ENCODE measurements at places on chromosomes 12 and 14.

DNA sequence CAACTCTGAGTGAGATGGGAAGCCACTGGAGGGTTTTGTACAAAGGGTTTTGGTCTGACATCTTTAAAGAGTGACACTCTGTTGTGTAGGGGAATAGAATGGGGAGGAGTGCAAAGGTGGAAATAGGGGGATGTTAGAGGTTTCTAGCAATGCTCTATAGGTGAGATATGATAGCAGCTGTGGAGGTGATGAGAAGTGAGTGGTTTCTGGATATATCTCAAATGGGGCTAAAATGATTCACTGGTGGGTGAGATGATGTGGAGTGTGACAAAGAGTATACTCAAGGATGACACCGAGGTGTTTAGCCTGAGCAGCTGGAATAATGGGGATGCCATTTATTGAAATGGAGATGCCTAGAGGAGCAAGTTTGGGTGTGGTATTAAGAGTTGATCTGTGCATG is 426.4 kb downstream of the PCNX1 start:
- no peak for DNase-seq

GRCh38 chr12:113244047-113244460 is 22.8 kb downstream of the TPCN1 start:
- peak; percentile 78 for DNase-seq

GRCh38 chr14:87712396-87713090 is 280.4 kb downstream of the GALC start:
- no peak for DNase-seq

DNA sequence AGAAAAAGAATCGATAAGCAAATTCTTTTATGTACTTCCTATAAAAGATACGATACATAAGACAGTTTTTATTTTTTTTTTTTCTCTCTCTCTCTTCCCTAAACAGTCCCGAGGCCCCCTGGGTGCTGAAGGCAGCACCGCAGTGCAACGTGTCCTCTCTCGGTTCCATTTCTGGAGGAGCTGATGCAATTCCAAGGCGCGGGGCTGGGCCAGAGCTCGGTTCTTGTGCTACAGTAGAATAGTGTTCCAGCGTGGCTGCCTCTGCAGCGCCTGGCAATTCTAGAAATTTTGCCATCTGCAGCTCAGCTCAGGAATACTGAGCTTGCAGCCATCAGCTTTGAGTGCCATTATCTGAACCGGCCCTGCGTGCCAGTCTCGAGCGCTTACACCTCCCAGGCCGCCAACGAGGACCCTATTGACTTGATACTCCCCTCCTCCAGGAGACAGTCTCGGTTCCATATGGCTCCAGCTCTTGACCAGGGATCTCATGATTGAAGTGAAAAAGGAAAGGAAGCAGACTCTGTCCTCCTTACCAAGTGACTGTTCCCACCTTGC is 630 bp downstream of the ALDH1L2 start:
- peak; percentile 60 for DNase-seq

- DNase-seq: no peak
Observed at GRCh38 chr14:49049711-49050110, 536.5 kb downstream of the RPS29 start.

DNA sequence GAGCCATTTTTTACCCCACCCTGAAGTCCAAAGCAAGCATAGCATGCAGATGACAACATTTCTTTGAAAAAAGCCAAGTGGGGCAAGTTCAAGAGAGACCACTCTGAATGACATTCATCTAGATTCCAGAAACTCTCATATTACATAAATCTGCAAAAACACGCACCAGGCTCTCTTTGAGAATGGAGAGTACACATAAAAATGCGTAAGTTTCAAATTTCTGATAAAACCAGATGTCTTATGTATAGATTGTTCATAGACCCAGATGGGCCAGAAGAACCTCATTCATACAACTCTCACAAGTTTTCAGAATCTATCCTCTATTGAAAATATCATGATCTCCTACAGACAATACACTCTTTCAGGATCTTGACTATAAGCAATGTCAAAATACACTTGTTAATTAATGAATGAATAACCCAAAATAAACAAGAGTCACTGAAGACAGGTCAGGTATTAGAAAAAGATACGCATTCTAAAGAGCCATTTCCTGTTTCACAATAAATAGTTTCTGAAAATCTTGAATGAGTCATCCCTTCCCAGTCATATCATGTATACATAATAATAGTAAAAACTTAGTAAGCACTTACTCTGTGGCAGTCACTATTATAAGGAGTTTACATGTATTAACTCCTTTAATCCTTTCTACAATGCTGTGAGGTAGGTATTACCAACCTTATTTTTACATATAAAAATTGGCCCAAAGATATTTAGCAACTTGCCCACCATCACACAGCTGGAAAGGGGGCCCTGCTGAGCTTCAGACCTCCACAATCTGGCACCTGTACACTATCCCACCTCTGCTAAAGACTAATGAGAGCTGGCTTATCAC is 72.0 kb downstream of the PPP2R5E start:
- no peak for DNase-seq

DNA sequence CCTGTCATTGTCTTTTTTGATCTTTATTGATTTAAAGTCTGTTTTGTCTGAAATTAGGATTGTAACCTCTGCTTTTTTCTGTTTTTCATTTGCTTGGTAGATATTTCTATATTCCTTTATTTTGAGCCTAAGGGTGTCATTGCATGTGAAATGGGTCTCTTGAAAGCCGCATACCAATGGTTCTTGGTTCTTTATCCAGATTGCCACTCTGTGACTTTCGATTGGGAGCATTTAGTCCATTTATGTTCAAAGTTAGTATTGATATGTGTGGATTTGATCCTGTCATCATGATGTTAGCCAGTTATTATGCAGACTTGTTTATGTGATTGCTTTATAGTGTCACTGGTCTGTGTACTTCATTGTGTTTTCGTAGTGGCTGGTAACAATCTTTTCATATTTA is 29.8 kb upstream of the PLBD1 start:
- DNase-seq: no peak

- no peak for DNase-seq
Observed at GRCh38 chr14:23047751-23048693, 6.0 kb downstream of the PSMB11 start.

DNA sequence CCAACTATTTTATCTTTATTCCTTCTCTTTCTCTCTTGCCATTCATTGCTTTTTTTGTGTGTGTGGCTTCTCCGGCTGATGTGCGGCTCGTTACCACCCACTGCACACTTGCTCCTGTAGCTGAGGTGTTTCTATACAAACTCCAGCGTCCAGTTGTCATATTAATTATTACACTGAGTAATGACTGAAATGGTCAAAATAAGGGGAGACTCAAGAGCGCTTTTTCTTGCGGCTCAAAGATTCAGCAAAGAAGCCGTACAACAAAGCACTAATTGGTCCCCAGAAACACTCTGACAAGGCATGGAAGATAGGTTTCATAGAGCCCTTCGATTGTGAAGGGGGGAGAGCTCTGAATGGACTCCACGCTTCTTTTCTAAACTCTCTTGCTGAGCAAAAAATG is 5.6 kb upstream of the ASCL1 start:
- no peak for DNase-seq

GRCh38 chr14:100765296-100765695 is 38.6 kb downstream of the DLK1 start:
- no peak for DNase-seq

DNA sequence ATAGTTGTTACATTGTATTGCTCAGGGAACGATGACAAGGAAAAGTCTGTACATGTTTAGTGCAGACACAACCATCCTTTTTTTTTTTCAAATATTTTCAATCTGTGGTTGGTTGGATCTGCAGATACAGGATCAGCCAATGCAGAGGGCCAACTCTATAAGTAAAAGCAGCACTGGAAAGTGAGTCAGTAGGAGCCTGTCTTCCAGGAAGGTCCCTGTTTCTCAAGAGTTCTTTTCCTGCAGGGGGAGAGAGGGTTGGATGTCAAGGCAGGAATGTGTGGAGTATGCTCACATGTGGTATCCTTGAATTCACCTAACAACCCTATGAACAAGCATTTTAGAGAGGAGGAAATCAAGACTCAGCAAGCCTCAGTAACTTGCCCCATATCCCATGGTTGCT is 409.1 kb downstream of the NPAS3 start:
- DNase-seq: no peak

- DNase-seq: no peak
Observed at GRCh38 chr12:106897082-106897481, 58.6 kb upstream of the TMEM263 start.

- DNase-seq: no peak
Observed at GRCh38 chr12:12983420-12984035, 16.5 kb downstream of the HEBP1 start.

DNA sequence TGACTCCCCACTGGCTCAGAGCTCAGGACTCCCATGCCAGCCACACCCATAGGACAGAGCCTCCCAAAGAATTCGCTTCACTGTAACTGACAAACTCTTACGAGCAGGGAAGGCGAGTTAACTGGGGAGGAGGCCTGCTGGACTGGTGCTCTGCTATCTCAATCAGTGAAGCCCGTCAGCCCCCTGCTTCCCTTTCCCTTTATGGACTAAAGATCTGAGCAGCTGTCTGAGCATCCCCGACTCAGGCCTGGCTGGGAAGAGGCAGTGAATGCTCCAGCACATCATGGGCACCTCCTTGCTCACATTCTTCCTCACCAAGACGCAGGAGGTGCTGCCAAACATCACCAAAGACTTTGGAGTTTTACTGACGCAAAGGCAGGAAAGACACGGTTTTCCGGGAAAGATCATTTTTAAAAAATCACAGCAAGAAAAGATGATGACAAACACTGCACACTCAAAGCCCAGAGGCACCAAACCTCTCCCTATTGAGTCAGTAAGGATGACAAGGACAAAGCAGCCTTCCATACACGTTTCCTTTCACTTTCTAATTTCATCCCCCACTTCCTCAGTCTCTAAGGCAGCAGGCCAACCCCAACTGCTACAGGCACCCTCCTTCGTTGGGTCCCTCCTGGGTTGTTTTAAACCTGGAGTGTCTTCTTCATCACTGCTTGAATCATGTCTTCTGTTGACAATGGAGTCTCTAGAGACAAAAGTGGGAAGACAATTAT is 45.0 kb upstream of the P2RX7 start:
- DNase-seq: no peak

DNA sequence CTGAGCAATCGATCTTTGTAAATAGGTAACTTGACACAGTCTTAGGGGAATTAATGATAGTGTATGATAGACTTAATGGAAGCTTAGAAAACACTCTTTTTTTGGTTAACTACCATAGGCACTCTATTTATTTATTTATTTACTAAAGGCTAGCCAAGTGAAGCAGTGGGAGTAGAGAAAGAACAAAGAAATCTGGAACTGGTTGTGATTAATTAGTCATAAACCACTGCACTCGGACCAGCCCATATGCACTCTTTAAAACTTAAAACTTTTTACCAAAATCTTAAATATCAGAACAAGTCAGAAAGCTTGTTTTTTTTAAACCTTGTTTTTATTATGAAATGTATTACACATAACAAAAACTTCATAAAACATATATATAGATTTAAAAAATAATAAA is 49.5 kb upstream of the SRP54 start:
- DNase-seq: no peak

GRCh38 chr14:71444030-71444822 is 488.0 kb upstream of the RGS6 start:
- DNase-seq: no peak

DNA sequence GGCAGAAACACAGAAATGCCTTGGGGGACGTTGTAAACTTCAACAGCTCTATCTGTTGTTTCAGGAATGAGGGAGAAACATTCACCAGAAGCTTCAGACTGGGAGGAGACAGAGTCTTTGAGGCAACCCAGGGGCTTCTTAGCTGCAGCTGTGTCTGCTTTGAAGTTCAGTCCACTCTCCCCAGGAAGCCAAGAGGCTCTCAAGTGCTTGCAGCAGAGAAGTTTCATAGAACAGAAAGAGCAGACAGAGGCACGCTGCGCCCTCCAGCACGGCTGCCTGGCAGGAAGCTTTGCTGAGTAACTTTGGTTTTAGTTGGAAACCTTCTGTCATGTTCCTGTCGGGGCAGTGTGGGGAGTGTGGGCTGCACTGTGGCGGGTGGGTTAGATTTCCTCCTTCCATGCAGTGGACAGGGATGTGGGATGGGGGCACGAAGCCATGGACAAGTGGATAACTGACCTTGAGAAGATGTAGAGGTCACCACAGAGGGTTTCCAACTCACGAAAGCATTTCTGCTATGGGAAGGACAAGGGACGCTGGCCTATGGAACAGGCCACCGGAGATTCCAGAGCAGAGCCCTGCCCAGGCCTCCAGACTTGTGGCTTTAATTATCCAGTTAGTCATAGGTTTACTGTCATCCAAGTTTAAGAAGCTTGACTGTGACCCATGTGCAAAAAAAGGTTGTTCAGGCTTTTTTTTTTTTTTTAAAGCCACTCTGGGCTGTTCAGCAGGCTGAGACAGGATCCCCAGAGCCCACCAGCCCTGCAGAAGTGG is 107.7 kb downstream of the ARF6 start:
- DNase-seq: no peak

DNA sequence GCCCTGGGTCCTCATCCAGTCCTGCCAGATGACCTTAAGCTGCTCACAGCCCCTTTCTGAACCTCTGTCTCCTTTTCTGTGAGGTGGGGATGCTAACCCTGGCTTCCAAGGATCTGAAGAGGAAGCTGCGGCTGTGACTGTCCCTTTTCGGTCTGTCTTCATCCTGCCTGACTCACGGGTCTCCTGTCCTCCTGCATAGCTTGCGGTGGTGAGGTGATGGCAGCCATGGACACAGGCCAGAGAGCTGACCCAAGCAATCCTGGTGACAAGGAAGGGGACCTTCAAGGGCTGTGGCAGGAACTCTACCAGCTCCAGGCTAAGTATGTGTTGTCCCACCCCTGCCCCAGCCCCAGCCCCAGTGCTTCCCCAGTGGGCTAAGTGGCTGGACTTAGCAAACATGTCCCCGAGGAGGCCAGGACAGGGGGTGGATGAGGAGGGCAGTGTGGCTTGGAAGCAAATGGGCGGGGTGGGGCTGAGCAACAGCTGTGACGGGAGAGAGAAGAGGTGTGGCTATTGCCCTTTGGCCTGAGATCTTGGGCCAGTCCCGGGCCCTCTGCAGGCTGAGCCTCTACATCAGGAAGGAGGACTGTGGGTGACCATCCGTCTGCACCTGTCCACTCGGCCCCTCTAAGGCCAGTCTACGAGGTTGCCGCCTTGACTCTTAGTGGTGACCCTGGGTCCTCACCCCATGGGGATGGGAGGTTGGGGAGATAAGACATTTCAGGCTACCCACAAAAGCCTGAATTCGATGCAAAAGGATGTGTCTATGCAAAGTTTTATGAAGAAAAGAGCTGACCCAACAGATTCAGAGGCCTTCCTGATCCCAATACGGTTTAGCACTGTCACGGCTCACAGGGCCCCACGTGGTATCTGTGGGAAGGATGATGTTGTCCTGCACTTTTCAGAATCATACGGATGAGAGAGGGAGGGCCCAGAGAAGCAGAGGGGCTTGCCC is 1.1 kb downstream of the CCDC197 start:
- no peak for DNase-seq

DNA sequence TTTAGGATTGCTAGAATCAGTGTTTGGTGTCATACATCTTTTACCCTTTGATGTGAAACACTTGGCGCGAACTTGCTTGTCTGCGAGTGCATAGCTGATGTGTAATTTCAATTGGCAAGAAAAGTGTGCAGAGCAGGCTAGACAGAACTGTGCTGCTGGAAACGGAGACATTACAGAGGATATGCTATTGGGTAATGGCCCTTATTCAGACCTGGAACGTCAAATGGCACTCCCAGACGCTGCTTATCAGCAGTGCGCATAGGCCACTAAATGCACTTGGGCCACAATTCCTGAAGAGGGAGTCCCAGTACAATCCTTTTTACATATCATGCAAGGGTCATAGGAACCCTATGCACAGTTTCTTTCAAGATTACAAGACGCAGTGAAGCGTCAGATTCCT is 15.7 kb upstream of the SLC10A1 start:
- no peak for DNase-seq

- no peak for DNase-seq
Observed at GRCh38 chr12:111319600-111320257, 49.2 kb downstream of the PHETA1 start.

- DNase-seq: no peak
Observed at GRCh38 chr14:75711105-75711795, 50.2 kb downstream of the TTLL5 start.
